Colonic mucosa (tissue), 4 donors: ENCODE measurements at places on chromosomes 2 and 18. TPM values are rescaled to one million over a fixed set of nuclear protein-coding genes. Genes with fewer than 3 reads are reported as not detected.

Gene SDC1
- 156 TPM for total RNA-seq

DNA sequence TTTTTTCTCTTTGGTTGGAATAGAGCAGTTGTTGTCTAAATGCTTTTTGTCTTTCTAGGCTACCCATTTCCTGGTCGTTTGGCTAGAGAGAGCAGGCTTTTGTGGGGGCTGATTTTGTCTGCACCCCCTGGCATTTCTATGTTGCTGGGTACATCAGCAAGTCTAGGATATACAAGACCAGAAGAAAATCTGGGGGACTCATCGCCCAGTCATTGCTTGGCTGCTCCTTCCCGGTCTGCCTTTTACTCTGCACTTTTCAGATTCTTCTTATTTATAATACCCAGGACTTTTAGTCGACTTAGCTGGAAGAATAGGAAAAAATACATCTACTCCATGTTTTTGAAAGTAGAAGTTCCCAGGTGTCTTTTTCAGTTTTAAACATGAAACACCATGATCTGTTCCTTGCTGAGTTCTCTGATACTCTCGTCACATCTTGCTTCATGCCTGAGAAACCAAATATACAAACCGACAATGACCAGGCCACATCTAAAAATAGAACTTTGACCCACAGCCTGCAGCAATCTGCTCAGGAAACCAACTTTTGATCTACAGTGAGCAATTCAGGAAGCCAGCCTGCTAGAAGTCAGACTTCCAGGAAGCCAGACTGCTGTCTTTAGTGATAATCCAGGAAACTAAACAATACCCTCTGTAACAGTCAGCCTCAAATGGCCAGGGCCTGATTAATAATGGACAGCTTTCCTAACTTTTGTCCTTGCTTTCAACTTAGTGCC lies 163.8 kb upstream of the MEX3C start:
- no peaks in the 10 kb centered on the region for H3K4me1 ChIP-seq
- H3K36me3 ChIP-seq: no peaks in the 10 kb centered on the region
- DNase-seq: no peak
- H3K4me3 ChIP-seq: no peak overlapping the region

Gene PLGLB1
- total RNA-seq: 2.5 TPM

- no peak overlapping the region for H3K4me3 ChIP-seq
- H3K27me3 ChIP-seq: no peaks in the 10 kb centered on the region
- H3K36me3 ChIP-seq: no peaks in the 10 kb centered on the region
- DNase-seq: no peak
- H3K27ac ChIP-seq: no peak overlapping the region
These were observed 1802.2 kb upstream of the PIK3C3 start for GRCh38 chr18:40152859-40153258.

GRCh38 chr18:40678318-40678717 lies 1276.7 kb upstream of the PIK3C3 start:
- no peak overlapping the region for H3K27ac ChIP-seq
- no peaks in the 10 kb centered on the region for H3K36me3 ChIP-seq
- no peak overlapping the region for H3K4me3 ChIP-seq
- DNase-seq: no peak

Gene GRHL1
- total RNA-seq: 1.9 TPM

DNA sequence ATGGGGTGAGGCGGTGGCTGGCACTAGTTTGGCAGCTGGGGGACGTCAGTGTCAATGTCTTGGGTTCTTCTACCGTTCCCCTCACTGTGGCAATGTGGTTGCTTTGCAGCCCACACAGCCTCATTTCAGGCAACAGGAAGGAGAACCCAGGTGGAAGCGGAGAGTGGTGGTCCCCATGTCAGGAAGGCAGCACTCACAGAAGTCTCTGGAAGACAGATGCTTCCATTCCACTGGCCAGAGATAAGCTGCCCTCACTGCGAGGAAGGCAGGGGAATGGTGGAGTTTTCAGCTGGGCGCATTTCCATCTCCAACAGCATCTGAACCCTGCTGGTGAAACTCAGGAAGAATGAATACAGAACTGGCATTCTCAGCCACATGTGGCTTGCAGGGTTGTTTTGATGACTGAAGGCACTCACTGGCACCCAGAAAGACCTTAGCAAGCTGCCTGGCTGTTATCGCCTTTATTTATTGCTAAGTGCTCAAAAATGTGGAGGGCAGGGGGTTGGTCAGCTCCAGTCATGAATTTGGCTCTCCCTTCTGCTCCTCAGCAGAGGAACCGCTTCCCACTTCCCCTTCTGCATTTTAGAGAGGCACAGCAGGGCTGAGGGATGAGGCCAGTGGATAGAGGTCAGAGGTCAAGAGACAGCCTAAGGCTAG lies 19.4 kb downstream of the KCNIP3 start:
- H3K27ac ChIP-seq: no peak overlapping the region
- no peaks in the 10 kb centered on the region for H3K27me3 ChIP-seq
- no peak for DNase-seq
- no peak overlapping the region for H3K4me3 ChIP-seq
- H3K4me1 ChIP-seq: no peaks in the 10 kb centered on the region
